ENCODE measurements at places on chromosomes 11 and 22.
A peak's percentile ranks its signal among the peaks of the same experiment; 100 is the strongest.

- DNase-seq = no peak
Observed at GRCh38 chr11:119912229-119912628, 183.2 kb upstream of the NECTIN1 start.

DNA sequence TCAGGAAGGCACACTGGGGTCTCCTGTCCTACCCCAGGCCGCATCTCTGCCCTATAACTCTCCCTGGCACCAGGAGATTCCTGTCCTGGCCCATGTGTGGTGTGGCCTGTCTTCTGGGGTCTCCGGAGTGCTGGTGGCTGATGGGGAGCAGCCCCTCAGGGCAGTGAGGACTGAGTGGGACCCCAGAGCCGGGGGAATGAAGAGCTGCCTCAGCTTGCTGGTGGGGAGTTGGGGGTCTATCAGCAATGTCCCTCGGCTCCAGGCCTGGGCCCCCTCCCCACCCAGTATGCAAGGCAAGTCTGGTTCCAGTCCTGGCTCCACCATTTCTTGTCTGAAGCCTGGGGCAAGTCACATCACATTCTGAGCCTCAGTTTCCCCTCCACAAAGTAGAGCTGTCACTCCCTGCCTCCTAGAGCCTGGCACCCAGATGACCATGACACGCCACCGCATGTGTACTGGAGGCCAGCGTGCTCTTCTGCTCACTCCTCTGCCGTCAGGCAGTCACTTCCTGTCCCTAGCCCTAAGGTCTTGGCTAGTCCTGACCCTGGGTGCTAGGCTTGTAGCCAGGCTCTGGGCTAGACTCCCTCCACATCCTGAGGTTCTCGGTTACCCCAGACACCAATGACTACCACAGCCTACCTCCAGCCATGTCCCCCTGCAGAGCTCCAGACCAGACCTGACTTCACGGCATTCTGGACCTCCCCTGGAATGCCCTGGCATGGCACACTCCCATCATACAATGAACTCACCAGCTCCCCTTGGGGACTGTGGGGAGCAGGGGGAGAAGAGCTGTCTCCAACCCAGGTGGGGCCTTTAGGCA, 12.8 kb downstream of the ARAP1 start:
- DNase-seq = no peak

- no peak for DNase-seq
Observed at GRCh38 chr11:74154620-74155281, 16.1 kb downstream of the C2CD3 start.

GRCh38 chr22:17638432-17639246, at the start of gene BCL2L13:
TSS of gene BCL2L13 (plus strand) at chr22:17638757. CDS start at chr22:17655712, 16,955 bp downstream.
- DNase-seq = peak; percentile 96

DNA sequence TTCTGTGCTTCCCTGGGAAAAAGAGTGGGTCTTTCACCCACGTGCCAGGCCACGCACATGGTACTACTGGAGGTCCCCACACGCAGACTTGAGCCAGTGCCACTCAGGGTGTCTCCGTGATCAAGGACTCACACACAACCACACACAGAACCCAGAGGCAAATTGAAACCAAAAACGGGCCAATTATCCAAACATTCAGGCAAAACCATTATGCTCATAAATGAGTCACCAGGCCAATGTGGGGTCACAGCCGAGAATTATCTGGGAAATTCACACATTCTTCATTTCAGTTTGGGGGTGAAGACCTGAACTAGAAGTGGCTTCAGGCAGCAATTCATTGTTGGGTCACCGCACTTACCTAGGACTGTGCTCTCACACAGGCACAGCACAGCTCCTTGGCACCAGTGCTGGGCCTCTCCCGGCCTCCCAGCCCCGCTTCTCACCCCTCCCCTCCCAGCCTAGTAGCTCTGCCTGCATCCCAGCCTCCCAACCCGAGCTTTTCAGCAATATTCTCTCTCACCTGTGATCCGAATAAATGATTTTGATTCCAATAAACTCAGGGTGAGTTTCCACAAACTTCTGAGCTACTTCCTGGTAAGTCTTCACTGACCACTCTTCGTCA, 28.0 kb downstream of the ADA2 start:
- DNase-seq = no peak

DNA sequence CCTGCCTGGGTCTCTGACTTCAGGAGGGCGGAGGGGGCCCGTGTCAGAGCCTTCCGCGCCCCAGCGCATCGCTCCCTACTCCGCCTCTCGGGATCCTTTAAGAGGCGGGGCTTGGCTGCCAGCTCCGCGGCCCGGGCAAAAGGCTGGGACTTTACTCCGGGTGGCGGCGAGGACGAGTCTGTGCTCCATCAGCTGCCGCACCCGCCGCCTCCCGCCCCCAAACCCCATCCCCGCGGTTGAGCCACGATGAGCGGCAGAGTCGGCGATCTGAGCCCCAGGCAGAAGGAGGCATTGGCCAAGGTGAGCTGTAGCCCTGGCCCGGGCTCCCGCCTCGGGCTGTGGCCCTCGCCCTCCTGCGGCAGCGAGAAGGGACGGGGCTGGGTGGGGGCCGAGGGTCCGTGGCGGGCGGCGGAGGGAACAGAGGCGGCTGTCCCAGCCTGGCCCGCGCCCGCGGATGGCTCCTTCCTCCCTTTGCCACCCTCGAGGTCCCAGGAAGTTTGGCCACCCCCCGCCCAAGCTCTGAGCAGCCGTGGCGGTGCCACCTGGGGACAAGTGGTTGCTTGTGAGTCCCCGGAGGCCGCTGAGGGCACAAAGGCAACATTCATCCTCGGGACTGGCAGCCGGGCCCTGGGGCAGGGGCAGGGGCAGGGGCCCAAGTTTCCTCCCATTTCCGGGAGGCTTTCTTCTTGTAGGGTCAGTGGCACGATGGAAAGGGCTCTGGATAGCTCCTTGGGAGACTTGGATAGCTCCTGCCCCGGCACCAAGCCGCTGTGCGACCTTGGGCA, at the start of gene SEC14L2:
Gene SEC14L2 (plus strand): TSS at position 148 of the 785 bp plus-strand sequence. CDS start 99 bp downstream, at position 247.
- peak; percentile 65 for DNase-seq

DNA sequence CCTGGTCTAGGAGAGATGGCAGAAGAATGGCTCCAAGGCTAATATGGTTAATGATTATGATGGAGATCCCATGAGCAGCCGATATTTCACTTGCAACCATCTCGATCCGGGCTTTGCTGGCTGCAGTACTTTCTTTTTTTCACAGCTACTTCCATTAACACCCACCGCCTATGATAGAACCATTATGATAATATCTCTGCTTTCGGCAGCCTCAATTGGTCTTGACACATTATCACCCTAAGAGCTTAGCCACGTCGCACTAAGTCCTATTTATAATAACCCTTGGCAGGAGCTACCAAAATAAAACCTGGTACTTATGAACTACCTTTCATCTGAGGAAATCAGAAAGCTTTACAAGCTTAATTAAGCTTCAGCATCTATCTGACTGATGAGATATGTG, 7.6 kb upstream of the FJX1 start:
- DNase-seq = no peak

- DNase-seq = no peak
Observed at GRCh38 chr22:46829117-46829891, 66.9 kb downstream of the TBC1D22A start.

DNA sequence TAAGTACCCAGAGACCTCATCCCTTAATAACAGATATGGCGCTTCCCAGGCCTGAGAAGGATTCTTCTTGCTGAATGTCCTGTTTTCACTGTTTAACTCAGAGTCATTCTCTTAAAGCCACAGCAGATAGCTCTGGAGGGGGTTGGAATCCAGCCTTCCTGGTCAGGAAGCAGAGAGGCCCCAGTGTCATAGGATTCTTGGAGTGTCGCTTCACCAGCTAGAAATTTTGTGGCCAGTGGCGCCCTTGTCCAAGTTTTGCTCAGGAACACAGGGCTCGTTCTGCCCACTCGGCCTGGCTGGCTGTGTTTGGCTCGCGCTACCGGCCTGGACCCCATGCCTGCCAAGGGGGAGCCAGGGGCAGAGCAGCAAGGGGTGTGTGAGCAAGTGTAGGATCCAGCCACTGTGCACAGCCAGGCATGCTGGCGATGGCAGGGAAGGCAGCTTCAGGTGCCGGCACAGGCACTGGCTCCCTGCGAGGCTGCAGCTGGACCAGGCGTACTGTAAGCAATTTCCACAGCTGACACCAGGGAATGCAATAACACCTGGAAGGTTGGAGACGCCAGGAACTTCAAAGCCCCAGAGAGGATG, 214.8 kb upstream of the SESN3 start:
- DNase-seq = no peak

All from left colon (tissue), 2 donors.